Smooth muscle cell of bladder (primary cell): ENCODE measurements at places on chromosomes 6 and 20. TPM values are rescaled to one million over a fixed set of nuclear protein-coding genes. Genes with fewer than 3 reads are reported as not detected.

The CLPSL1 gene
- total RNA-seq, result not detected in 2 replicates

The GPSM3 gene
- total RNA-seq, result 0.74 and 0.85 TPM in 2 replicates

The ULBP1 gene
- under 0.01 TPM in 1 of 2 replicates, not detected in the other for total RNA-seq

The CST1 gene
- 0.28 TPM in 1 of 2 replicates, not detected in the other for total RNA-seq

The CLVS2 gene
- total RNA-seq, result under 0.01 TPM in 2 replicates

The POU5F1 gene
- total RNA-seq, result 0.09 and 0.14 TPM in 2 replicates

The MOXD1 gene
- total RNA-seq, result 63.3 and 78.2 TPM in 2 replicates

The PNPLA1 gene
- total RNA-seq, result under 0.01 TPM in 1 of 2 replicates, not detected in the other

The PRELID3B gene
- 85.8 and 86.5 TPM in 2 replicates for total RNA-seq

The CLDN20 gene
- not detected in 2 replicates for total RNA-seq

The MRAP2 gene
- total RNA-seq, result 0.28 and 0.65 TPM in 2 replicates

The OXT gene
- 0.18 and 0.28 TPM in 2 replicates for total RNA-seq
